ENCODE measurements at places on chromosomes 16 and 17.

GRCh38 chr16:80369138-80369958 is 171.4 kb upstream of the DYNLRB2 start:
- no peak for DNase-seq

GRCh38 chr17:20096430-20096829 is 87.3 kb downstream of the SPECC1 start:
- DNase-seq = no peak

DNA sequence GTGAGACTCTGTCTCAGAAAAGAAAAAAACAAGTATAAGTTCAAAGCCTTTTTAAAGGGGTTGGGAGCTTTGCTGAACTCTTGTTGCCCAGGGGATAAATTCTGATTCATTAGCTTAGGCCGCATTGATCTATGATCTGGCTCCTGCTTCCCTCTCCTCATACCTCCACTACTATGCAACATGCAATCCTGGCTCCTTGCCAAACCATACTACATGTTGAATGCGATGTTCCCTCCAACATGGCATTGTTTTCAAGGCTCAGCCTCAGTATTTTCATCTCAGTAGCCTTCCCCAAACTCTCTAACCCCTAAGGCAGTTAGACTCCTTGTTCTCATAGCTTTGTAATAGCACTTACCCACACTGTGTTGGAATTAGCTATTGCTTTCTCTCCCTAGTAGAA is 6.2 kb downstream of the REXO5 start:
- no peak for DNase-seq

DNA sequence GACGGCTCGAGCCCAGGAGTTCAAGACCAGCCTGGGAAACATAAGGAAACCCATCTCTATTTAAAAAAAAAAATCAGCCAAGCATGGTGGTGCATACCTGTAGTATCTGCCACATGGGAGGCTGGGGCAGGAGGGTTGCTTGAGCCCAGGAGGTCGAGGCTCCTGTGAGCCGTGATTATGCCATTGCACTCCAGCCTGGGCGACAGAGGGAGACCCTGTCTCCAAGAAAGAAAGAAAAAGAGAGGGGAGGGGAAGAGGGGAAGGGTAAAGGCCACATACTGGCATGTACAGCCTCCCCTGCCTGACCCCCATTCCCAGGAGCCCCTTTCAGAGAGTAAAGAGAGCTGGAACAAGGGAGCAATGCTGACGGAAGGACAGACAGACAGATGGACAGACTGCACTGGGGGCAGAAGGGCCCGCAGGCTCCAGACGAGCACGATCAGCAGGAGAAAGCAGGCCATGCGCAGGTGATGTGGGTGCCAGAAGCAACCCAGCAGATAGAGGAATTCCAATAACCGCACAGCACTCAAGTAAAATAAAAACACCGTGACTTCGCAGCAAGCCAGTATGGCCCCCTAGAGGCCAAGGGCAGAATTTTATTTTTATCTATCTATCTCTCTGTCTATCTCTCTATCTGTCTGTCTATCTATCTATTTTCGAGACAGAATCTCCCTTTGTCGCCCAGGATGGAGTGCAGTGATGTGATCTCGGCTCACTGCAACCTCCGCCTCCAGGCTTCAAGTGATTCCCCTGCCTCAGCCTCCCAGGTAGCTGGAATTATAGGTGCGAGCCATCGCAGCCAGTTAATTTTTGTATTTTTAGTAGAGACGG is 27.1 kb upstream of the SNN start:
- DNase-seq = no peak

- no peak for DNase-seq
These were observed 23.2 kb upstream of the DUSP14 start for GRCh38 chr17:37466471-37466870.

DNA sequence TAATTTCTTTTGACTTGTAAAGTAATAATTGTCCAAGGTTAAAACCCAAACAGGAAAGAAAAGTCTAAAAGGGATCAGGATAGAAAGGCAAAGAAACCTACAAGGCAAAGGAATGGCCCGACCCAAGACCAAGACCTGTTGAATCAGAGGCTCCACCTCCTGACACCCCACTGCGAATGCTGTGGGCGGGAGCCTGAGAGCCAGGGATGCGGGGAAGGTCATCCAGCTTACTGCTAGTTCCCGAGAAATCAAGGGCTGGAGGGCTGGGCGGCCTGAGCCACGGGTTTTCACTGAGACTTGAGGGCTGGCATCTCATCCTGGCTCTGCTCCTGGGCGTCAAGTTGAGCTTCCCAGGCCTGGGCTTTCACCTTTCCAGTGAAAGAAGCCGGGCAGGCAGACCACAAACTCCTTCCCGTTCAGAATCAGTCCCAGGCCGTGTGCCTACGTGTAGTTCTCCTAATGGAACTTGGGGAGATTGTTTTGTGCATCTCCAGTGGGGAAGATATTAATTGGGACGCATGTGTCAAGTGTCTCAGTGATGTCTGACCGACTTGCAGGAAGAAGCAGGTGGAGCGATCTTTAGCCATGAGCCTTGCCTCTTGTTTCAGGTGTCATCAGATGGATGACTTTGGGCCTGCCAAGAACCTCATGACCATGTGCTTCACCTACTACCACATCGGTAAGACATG is 36.9 kb downstream of the CIBAR2 start:
- no peak for DNase-seq

DNA sequence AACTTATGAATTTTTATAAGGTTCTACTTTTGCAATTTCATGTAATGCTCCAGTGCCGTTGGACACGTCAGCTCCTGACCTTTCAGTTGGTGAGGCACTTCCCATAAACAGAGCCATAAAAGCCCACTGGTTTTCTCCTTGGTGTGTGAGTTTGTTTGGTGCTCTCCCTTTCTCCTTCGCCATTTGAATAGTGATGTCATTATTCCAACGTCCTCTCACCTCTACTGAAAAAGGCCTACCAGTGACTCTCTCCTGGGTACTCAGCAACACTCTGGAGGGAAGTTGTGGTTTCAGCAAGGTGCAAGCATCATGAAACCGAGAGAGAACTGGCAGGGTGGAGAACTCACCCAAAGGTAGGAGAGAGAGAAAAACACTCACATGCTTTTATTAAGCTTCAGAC is 29.6 kb upstream of the HNF1B start:
- peak; percentile 48 for DNase-seq

- DNase-seq = no peak
These were observed 73.7 kb downstream of the CNGB1 start for GRCh38 chr16:57897053-57897784.

DNA sequence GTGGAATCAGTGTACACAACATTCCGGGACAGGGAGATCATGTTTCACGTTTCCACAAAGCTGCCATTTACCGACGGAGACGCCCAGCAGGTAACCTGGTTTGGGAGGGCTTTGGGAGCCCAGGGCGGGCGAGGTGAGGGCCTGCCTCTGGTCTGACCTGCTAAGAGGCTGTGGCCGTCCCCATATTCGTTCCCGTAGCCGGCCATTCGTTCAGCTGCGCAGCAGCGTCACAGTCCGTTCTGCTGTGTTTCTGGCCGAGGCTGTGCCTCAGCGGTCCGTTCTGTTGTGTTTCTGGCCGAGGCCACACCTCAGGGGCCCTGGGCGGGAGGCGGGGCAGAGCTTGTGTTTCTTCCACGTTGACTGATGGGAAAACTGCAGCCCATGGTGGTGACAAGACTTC is 68.0 kb downstream of the OR1D5 start:
- no peak for DNase-seq

DNA sequence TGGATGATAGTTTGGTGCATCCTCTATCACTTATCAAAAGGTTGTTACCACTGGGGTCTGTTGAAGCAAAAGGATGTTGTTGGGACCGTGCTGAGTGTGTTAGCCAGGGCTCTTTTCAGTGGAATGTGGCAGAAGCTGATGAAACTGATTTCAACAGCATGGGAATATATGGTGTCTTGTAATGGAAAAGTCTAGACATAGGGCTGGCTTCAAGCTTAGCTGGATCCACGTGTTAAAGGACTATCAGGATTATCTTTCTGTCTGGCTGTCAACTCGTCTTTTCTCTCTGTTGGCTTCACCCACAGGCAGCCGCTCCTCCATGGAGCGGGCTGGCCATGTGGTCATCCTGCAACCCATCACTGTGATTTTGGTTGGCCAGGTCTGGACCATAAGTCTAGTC is 8.7 kb downstream of the SNX29 start:
- no peak for DNase-seq

DNA sequence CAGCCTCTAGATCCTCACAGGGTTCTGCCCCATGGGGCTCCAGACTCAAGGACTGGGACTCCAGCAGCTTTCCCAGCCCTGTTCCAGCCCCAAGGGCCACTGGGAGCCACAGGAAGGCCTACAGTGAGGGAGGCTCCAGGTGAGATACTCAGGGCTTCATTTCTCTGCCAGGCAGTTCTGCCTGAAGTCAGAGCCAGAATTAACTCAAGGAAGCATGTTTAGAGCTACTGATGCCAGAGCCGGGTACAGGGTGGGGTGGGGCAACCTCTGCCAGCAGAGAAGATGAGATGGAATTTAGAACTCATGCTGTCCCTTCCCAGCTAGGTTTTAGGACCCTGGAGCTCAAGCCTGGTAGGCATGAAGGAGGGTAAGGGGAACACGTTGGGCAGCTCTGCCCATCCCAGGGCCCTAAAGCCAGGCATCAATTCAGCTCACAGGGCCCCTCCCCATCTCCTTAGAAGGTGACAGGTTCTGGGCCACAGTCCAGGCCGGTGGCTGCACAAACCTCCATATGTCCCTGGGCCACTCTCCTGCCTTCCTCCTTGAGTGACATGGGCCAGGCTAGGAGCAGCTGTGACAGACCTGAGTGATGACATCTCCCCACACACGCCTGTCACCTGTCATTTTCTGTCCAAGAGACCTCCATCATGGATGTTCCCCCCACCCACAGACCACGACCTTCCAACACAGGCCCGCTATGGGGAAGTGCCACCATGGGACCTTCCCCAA is 24.5 kb upstream of the SPPL2C start:
- DNase-seq = no peak

DNA sequence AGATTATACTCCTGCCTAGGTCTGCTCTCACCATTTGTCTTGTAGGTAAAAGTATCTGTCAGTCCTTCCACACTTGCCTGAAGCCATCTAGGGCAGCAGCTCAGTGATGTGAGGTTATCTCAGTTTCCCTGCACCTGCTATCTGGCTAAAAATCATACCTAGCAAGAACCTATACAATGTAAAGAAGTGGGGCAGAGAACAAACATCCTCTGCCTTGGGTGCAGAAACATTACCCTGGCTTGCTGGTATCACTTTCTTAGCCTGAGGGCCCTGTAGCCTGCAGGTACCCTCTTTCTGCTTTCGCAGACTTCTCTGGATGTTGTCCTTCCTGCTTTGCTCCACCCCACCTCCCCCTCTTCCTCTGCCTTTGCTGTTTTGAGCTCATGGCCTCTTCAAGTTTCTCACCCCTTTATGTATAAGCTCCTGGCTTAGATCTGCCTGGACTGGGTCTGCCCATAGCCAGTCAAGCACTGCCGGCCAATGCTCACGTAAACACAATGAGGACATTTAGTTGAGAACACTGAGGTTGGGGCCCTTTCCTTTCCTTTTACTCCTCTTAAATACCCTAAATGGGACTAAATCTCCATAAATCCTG is 8.7 kb upstream of the SDK2 start:
- no peak for DNase-seq

DNA sequence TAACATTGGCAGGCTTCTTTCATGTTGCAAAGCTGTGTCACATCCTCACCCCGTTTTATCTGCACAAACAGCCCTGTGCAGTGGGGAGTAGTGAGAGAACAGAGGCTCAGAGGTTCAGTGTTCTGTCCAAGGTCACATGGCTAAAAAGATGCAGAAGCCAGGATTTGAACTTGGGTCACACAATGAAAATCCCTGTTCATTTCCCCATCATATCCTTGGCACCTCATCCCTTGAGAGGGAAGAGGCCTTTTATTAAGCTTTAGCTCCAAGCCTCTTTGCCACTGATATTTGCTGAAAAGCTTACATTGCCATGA is 106.6 kb downstream of the AMFR start:
- DNase-seq = no peak

DNA sequence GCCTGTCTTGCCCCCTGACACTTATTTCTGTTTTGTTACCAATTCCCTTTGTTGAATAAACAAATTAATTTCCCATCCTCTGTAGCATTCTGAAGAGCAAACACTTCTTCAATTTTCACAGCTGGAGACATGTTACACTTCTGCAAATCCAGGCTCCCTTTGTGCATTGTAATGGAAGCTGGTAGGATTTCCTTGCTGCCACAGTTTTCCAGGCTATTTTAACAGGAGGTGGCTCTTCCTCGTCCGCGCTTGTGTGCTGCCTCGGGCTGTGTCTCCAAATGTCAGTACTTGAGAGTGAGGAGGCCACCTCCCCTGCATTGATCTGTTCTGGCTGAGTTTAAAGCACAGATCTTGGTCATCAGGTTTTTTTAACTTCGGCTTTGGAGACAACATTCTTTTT is 40.0 kb downstream of the SOST start:
- no peak for DNase-seq

DNA sequence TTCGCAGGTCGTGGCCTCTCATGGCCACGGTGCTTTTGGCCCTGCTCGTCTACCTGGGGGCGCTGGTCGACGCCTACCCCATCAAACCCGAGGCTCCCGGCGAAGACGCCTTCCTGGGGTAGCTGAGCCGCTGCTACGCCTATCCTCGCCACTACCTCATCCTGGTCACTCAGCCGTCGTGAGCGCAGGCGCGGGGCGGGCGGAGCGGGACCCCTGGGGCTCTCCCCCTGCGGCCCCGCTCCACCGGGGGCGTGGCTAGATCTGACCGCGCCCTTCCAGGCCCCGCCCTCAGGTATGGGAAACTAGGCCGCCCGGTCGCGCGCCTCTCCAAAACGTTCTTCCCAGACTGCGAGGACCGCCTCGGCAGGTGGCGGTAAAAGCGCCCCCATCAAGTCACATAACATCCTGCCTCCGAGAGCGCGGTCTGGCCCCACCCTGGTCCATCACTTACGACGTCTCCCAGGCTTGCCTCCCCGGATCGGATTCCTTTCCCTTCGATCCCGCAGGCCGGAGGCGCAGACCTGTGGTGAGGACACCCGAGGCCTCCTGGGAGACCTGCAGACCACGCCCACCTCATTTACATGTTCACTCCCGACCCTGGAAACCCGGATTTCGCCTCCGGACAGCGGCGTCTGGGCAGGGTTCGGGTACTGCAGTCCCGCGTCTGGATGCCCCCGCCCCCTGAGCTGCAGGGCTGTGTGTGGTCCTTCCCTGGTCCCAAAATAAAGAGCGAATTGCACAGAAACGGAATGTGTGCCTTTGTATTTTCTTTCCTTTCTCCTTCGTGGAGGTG is 91.5 kb upstream of the TMEM97 start:
- peak; percentile 46 for DNase-seq

DNA sequence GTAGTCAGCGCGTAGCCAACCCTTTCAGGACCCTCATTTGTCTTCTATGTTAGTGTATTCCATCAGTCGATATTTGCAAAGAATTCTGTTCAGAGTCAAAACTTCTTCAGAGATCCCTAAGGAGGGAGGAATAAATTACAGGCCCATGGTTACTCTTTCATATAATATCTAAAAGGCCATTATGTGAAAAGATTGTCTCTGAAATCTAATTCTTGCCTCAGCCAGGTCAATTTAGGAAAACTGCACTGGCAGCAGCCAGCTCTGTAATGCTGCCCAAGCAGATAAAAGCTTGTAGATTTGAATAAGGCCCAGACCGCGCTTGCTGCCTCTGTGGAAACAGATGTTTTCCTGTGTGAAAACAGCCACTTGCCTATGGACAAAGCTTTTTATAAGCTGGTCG is 379.8 kb downstream of the CNTNAP4 start:
- no peak for DNase-seq

Data from activated T-cell treated with anti-CD3 and anti-CD28 coated beads, Interleukin-2, amount 50 U/mL, for 48 hours (primary cell).